ENCODE measurements at places on chromosomes 2 and 18.

GRCh38 chr2:51218047-51218446 is 186.1 kb upstream of the NRXN1 start:
- no peak for DNase-seq

DNA sequence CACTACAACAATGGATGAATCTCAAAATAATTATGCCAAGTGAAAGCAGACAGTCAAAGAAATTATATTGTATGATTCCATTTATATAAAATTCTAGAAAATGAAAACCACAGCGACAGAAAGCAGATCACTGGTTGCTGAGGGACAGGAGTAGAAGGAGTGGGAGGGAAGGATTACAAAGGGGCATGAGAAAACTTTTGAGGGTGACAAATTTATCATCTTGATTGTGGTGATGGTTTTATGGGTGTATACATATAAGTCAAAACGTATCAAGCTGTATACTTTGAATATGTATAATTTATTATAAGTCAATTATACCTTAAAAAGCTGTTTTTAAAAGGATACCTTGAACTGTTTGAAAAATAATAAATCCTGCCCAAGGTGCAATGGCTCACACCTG is 27.7 kb downstream of the ATF2 start:
- no peak for DNase-seq

- DNase-seq, result no peak
Observed at GRCh38 chr2:204849892-204850291, 304.6 kb downstream of the PARD3B start.

GRCh38 chr2:172735582-172736423 is at the start of gene RAPGEF4:
Gene RAPGEF4 (plus strand): TSS chr2:172735845. CDS start chr2:172735984, 139 bp downstream.
- DNase-seq, result peak; percentile 48

DNA sequence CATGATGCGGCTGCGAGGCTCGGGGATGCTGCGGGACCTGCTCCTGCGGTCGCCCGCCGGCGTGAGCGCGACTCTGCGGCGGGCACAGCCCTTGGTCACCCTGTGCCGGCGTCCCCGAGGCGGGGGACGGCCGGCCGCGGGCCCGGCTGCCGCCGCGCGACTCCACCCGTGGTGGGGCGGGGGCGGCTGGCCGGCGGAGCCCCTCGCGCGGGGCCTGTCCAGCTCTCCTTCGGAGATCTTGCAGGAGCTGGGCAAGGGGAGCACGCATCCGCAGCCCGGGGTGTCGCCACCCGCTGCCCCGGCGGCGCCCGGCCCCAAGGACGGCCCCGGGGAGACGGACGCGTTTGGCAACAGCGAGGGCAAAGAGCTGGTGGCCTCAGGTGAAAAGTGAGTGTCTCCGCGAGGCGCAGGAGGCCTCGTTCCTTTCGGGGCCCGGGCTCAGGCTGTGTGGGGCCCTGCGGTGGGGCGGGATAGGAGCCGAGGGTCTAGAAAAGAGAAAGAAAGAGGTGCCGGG is 520 bp downstream of the GLS start:
- peak; percentile 57 for DNase-seq

DNA sequence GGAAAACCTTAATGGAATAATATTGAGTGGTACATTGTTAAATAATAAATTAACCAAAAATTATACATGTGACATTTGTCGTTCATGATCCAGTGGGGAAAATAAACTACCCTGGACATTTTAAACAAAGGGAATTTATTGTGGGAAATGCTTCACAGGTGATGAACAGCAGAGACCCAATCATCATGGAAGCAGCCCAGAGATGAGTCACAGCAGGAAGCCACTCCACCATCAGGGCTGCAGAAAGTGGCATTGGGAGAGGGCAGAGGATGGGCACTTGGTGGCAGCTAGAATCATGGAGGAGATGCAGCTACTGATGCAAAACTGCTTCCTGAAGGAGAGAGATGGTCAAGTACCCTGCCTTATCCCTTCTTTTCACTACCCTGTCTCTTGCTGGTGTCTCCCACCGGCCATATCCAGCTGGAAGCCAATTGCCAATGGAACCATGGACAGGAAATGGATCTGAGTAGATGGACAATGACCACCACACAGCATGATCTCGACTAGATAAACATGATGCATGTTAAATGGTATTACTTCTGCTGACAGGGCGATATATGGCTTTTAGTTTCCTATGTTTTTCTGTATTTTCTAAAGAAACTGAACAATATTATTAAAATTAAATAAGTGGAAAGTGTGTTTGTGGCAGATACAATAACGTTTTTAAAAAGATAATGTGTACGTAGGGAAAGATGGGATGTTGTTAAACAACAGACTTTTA is 139.8 kb downstream of the RPIA start:
- no peak for DNase-seq

Data from GM13977 (cell line).